ENCODE measurements at places on chromosomes 3 and 15.

GRCh38 chr3:186824430-186825139 lies 17.9 kb upstream of the ADIPOQ start:
- no peak for DNase-seq

DNA sequence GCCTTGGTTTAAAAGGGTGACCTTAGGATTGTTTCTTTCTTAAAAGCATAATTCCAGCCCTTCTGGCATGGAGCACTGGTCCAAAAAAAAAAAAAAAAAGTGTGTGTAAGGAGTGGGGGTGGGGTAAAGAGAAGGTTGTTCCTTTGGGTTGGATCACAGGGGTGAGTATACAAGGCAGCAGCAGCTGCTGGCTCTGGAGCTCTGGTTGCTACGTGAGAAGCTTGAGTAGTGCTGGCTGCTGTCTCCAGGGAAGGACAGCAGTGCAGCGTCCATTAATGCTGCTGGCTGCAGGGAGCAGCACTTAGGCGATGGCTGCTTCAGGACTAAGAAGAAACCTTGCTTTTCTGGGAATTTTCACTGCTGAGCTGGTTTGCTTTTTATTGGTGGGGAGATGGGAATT lies 2.3 kb downstream of the SETD5 start:
- DNase-seq, result no peak

GRCh38 chr3:58173669-58174398 lies 36.9 kb downstream of the DNASE1L3 start:
- no peak for DNase-seq

GRCh38 chr3:130933801-130934345 lies 40.0 kb downstream of the ATP2C1 start:
- DNase-seq, result no peak

- DNase-seq, result no peak
Observed at GRCh38 chr15:46471096-46471495, 836.3 kb downstream of the SQOR start.

DNA sequence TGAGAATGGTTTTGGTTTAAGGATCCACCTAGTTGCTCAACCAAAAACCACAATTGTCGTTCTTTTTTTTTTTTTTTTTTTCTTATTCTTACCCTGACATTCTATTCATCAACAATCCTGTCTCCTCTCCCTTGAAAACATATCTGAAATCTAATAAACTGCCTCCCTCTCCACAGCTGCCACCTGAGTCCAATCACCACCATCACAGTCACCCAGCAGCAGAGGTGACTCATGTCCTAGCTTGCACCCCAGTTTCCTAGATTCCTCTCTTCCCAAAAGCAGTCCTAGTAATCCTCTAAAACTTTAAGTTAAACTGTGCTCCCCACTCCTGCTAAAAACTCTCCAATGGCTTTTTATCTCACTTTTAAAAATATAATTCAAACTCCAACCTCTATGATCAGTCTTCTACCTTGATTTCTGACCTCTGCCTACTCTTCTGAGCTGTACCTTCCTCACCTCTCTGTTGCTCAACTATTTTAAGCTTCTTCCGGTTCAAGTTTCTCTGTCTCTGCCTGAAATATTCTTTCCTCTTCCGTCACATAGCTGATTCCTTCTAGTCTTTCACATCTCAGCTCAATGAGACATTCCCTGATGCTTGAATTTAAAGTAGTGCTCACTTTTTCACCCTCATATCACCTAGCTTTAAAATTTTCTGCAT lies 33.7 kb upstream of the RBMS3 start:
- no peak for DNase-seq

GRCh38 chr3:38834717-38835116 lies 18.7 kb upstream of the SCN10A start:
- no peak for DNase-seq

GRCh38 chr3:69787436-69788168 lies 48.3 kb downstream of the MITF start:
- DNase-seq, result no peak

GRCh38 chr3:169827712-169828111 lies 15.0 kb upstream of the LRRC34 start:
- no peak for DNase-seq

- DNase-seq, result no peak
Observed at GRCh38 chr3:117844676-117845075, 1135.1 kb downstream of the TUSC7 start.

GRCh38 chr15:95880031-95880570 lies 450.4 kb upstream of the NR2F2 start:
- no peak for DNase-seq

- DNase-seq, result no peak
Observed at GRCh38 chr3:62874711-62875557, at the start of gene CADPS. Gene CADPS, minus strand, starts transcription at chr3:62875416. Its CDS starts 387 bp downstream, at chr3:62875029.

- no peak for DNase-seq
Observed at GRCh38 chr3:131350506-131350905, 31.1 kb upstream of the NUDT16 start.

Data from NCI-H1048 (cell line).